ENCODE measurements at places on chromosomes 4 and X.

- no peak for DNase-seq
Observed at GRCh38 chr4:71184195-71184781, 154.5 kb upstream of the SLC4A4 start.

GRCh38 chrX:69307756-69308155 lies 142.5 kb upstream of the PJA1 start:
- DNase-seq: no peak

DNA sequence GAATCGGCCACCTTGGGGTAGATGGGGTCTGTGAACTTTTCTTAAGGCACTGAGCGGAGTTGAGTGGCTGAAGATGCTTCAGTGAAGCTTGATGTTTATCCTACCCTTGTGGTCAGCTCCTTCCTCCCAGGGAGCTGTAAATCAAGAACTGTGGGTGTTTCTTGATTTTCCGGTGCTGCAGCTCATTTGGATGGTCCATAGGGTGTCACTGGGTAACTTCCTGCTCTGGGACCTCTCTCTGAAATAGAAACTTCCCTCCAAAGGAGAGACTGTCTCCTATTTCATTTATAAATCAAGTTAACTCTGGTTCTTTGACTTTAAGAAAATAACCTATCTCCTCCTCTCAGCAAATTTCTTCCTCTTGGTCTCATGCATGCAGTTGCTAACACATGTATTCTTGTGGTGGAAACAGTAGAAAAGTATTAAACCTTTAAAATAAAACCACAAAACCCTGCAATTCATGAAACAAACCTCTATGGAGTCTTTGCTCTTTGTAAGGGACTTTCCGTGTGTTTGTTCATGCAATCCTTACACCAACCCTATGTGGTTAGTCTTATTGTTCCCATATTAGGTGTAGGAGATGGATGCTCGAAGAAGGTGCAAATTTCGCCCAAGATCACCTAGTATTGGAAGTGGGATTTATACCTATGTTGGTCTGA lies 110.3 kb downstream of the SHROOM3 start:
- DNase-seq: no peak

DNA sequence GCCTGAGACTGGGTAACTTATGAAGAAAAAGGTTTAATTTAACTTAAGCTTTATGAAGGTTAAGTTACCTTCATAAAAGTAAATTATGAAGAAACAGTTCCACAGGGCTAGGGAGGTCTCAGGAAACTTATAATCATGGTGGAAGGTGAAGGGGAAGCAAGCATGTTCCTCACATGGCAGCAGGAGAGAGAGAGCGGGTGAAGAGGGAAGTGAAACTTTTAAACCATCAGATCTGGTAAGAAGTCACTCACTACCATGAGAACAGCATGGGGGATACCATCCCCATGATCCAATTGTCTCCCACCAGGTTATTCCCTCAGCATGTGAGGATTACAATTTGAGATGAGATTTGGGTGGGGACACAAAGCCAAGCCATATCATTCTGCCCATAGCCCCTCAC lies 944.7 kb upstream of the NDST4 start:
- no peak for DNase-seq

DNA sequence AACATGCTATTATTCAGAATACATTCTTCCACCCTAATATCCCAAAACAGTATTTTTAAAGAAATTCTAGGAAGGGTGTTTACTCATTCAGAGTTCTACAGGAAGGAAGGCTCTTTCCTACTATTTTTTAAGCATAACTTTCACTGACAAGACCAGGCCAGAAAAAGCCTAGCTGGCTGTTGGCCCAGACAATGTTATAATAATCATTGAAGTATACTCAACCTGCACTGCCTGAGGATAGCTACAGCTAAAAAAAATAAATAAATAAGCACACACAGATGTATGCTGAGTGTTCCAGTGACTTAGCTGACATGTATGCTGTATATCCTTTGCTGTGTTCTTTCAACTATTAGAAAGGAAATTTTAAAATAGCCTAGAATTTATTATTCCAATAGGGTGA lies 145.8 kb upstream of the SPRY1 start:
- DNase-seq: no peak

- DNase-seq: no peak
Observed at GRCh38 chr4:143410015-143410414, 73.3 kb downstream of the GAB1 start.

GRCh38 chrX:139025816-139026215 lies 314.3 kb upstream of the FGF13 start:
- no peak for DNase-seq

GRCh38 chr4:48653217-48654014 lies 126.7 kb downstream of the FRYL start:
- DNase-seq: no peak

GRCh38 chr4:76219299-76220055 lies 5.9 kb upstream of the SCARB2 start:
- DNase-seq: no peak

- DNase-seq: no peak
Observed at GRCh38 chr4:55993994-55994663, 45.4 kb downstream of the CEP135 start.

DNA sequence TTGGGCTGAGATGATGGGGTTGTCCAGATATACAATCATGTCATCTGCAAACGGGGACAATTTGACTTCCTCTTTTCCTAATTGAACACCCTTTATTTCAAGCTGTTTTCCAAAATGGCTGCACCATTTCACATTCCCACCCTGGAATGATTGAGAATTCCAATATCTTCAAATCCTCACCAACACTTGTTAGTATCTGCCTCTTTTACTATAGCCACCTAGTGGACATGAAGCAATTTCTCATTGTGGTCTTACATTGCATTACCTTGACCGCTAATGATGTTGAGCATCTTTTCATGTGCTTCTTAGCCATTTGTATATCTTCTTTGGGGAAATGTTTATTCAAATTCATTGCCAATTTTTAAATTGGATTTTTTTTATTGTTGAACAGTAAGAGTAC lies 364.8 kb downstream of the SMARCA1 start:
- DNase-seq: no peak

GRCh38 chrX:19810006-19810774 lies 77.2 kb downstream of the SH3KBP1 start:
- DNase-seq: no peak

DNA sequence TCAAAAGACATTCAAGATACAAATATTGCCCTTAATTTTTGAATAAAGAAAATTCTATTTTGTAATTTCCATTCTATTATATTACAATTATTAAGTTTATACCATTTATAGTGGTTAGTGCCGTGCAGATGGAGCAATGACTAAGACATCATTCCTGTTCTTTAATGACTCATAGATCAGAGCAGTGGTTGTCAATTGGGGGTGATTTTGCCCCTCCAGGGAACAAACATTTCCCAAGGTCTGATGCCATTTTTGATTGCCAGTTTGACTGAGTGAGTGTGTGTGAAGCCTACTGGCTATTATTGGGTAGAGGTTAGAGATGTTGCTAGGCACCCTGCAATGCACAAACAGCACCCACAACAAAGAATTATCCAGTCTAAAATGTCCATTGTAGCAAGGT lies 97.9 kb upstream of the DDIT4L start:
- DNase-seq: no peak

GRCh38 chr4:38804654-38805295 lies at the start of gene TLR1:
Gene TLR1 (minus strand): TSS chr4:38804791. CDS start chr4:38798831, 5,960 bp downstream.
- no peak for DNase-seq

DNA sequence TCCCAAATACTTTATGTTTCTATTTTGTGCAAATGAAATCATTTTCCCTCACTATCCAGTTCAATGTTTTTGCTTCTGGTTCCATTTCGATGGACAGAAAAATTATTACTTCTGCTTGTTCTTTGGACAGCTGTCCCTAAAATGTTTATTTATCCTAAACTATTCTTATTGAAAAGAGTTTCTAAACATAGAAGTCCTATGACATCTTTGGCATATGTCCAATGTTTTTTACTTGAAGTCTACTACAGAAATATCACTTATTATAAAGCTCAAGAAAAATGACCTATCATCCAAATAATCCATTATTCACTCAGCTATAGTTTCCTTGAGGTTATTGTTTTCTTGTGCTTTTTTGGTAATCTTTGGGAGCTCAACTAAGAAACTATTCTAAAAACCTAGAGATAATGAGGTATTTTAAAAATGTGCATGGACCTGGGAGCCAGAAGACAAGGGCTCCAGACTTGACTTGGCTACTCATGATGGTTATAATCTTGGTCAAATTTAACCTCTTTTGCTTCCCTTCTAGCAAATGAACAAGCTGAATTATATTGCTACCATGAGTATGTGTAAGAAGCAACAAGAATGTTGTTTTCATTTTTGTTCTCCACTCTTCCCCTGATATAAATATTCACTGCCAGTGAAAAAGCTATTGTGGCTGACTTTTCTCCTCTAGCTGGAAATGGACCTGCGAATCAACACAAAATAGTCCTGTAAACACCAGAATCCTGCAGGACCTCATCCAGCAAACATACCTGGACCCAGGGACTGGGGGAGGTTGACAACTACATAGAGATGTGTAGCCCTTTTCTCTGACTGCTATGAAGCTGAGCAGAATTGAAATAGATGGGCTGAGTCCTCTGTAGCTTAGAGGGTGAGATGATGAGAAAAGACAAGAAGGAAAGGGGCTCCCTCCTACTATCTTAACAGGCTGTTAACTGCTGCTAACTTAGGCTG lies 137.4 kb downstream of the FRYL start:
- DNase-seq: no peak

- no peak for DNase-seq
Observed at GRCh38 chr4:148239494-148239985, 202.7 kb downstream of the NR3C2 start.
